ENCODE measurements at places on chromosomes 5 and 9. TPM values are rescaled to one million over a fixed set of nuclear protein-coding genes. Genes with fewer than 3 reads are reported as not detected.

- no peak overlapping the region for H3K27ac ChIP-seq
- no peaks in the 10 kb centered on the region for H3K27me3 ChIP-seq
- peaks cover 11% of the 10 kb centered on the region for H3K4me1 ChIP-seq
- peak; percentile 25 for DNase-seq
- no peak overlapping the region for H3K4me3 ChIP-seq
Observed at GRCh38 chr9:694403-695154, 146.9 kb upstream of the DMRT1 start.

GRCh38 chr5:59486508-59486907 is 407.0 kb downstream of the PDE4D start:
- H3K4me1 ChIP-seq = no peaks in the 10 kb centered on the region
- no peak for DNase-seq
- no peaks in the 10 kb centered on the region for H3K27me3 ChIP-seq
- no peak overlapping the region for H3K4me3 ChIP-seq
- no peak overlapping the region for H3K27ac ChIP-seq

GRCh38 chr9:88322906-88323566 is 65.2 kb upstream of the SPIN1 start:
- H3K27ac ChIP-seq = no peak overlapping the region
- H3K36me3 ChIP-seq = no peaks in the 10 kb centered on the region
- H3K4me3 ChIP-seq = no peak overlapping the region
- no peak for DNase-seq
- no peaks in the 10 kb centered on the region for H3K4me1 ChIP-seq
- no peaks in the 10 kb centered on the region for H3K27me3 ChIP-seq

GRCh38 chr5:146203872-146204192 is 427 bp downstream of the RBM27 start:
- no peaks in the 10 kb centered on the region for H3K4me1 ChIP-seq
- H3K27me3 ChIP-seq = no peaks in the 10 kb centered on the region
- peak overlapping the region; percentile 69 for H3K27ac ChIP-seq
- peak overlapping the region; percentile 89 for H3K4me3 ChIP-seq
- no peak for DNase-seq

GRCh38 chr5:102309586-102309985 is 13.5 kb upstream of the SLCO4C1 start:
- H3K27ac ChIP-seq = no peak overlapping the region
- no peaks in the 10 kb centered on the region for H3K27me3 ChIP-seq
- no peaks in the 10 kb centered on the region for H3K4me1 ChIP-seq
- DNase-seq = no peak
- no peak overlapping the region for H3K4me3 ChIP-seq

- no peak overlapping the region for H3K4me3 ChIP-seq
- no peak overlapping the region for H3K27ac ChIP-seq
- H3K27me3 ChIP-seq = no peaks in the 10 kb centered on the region
- no peaks in the 10 kb centered on the region for H3K4me1 ChIP-seq
Observed at GRCh38 chr5:41841325-41841724, 28.9 kb downstream of the OXCT1 start.

The TMEM252 gene
- total RNA-seq = not detected

The OLFM1 gene
- 23.2 TPM for total RNA-seq

- H3K27me3 ChIP-seq = no peaks in the 10 kb centered on the region
- no peaks in the 10 kb centered on the region for H3K4me1 ChIP-seq
- no peak for DNase-seq
- no peaks in the 10 kb centered on the region for H3K36me3 ChIP-seq
Observed at GRCh38 chr5:92455011-92455410, 1071.9 kb upstream of the ARRDC3 start.

GRCh38 chr9:123825342-123826060 is 104.4 kb downstream of the DENND1A start:
- peaks cover 4% of the 10 kb centered on the region for H3K4me1 ChIP-seq
- no peak overlapping the region for H3K4me3 ChIP-seq
- H3K27me3 ChIP-seq = no peaks in the 10 kb centered on the region
- H3K36me3 ChIP-seq = no peaks in the 10 kb centered on the region
- no peak overlapping the region for H3K27ac ChIP-seq
- no peak for DNase-seq

Data from endodermal cell (in vitro differentiated cells).